ENCODE measurements at places on chromosomes 2 and 18.
A peak's percentile ranks its signal among the peaks of the same experiment; 100 is the strongest.

- DNase-seq, result no peak
These were observed 1105.8 kb upstream of the NXPH2 start for GRCh38 chr2:139885921-139886498.

DNA sequence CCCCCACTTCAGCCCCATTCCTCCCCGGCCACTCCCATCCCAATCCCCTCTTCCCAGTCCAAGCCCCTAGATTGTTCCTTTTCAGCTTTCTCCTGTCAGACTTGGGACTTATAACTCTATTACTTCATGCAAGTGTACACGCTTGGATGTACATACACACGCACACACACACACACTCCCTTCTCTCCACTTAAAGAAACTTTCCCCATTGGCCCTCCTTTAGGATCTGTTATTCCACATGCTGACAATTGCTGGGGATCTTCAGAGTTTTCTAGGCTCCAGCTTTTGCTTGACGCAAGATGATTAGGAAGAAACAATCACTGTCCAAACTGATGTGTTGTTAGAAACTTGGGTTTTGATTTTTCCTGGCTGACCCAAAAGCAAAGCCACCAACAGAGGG, 75.4 kb downstream of the CDK15 start:
- no peak for DNase-seq

- DNase-seq, result no peak
These were observed 100.8 kb downstream of the RTN4 start for GRCh38 chr2:54949431-54949830.

- DNase-seq, result peak; percentile 65
These were observed 25.0 kb upstream of the COPS8 start for GRCh38 chr2:237060534-237061312.

DNA sequence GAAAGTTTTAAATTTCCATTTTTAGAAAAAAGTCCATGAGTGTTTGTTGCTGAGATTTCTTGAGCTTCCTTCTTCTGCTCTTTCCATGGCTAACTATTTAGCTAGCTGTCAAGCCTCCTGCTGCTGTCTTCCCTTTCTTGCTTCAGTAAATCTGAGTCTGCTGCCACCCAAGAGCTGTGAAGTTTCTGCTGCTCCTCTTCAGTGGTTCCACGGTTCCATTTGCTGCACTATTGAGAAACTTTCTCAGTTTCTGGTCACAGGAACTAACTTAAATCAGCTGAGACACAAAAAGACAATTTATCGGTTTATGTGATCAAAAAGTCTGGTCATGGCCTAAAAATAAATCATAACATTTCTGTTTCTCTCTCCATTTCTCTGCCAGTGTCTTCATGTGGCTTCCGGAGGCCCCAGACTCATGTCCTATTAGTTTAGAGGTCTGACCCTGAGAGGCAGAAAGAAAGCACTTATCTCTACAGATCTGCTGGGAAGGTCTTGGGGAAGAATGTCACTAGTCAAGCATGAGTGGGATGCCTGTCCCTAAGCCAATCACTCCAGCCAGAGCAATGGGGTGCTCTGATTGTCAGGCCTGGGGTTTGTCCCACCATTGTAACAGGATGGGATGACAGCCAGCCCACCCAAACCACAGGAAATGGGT, 73.0 kb upstream of the ARL4C start:
- no peak for DNase-seq

DNA sequence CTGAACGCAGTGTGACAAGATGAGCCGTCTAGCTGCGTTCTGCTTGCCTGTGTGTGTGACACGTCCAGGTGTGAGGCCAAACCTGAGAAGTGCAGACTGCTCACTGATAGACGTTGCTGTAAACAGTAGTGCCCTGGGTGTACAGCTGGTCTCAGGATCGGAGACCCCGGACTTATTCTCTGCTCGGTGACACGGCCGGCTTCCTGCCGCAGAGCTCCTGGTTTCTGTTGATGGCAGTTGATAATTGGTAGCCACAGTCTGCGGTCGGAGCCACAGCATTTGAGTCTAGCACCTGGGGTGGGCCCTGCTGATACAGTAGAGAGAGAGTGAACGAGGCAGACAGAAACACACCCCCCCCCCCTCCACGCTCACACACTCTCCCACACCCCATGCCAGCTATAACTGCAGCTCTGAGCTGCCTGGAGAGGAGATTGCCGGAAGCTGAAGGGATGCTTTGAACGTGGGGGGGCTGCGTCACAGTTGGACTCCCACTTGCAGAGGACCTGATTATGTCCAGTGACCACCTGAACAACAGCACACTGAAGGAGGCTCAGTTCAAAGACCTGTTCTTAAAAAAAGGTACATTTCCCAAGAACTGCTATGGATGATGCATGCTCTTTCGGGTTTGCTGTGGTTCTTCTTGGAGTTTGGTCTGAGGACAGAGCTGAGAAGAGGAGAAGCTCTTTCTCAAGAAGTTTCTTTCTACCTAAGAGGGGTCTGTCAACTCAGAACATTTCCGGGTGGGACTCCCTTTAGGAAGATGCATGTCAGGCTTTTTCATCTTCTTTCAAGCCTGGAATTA, 114.0 kb downstream of the FAM210A start:
- no peak for DNase-seq

DNA sequence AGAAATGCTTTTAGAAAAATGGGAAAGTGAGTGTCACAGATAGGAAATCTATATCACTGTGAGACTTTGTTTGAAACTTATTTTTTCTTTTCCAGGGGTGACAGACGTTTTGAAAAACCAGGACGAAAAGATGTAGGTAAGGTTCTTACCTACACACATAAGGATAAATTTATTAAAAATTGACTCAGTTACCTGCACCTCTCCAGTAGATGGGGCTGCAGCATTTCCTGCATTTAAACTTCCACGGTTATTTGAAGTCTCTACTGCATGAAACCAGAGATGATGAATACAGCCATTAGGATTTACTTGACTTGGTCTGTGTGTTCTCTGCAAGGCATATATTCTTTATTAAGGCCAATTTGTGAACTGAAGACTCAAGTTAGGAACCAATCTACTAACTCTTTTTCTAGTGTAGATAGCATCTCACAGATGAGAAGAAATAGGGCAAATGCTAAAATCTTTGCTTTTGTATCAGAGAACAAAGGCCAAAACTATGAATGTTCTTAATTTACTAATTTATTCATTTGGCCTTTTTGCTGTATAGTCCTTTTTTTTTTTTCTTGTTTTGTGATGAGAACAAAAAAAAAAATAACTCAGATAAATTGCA, 15.0 kb downstream of the KCNJ13 start:
- DNase-seq, result peak; percentile 33

DNA sequence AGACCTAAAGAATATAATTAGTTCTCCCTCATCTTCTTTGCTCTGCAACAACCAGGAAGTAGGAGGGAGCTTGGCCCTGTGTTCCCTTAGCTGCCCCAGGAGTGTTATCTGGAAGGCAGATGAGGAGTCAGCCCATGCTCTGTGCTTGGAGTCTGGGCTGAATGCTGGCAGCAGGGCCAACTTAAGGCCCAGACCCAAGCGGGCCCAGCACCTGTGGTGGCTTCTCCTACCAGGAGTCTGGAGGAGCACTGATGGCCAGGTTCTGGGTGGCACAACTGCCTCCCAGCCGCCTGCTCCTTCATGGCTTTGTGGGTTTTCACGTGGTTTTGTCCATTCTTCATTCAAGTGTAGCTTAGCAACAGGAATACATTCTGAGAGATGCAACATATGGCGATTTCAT, 1910.7 kb upstream of the LRRTM1 start:
- DNase-seq, result no peak

DNA sequence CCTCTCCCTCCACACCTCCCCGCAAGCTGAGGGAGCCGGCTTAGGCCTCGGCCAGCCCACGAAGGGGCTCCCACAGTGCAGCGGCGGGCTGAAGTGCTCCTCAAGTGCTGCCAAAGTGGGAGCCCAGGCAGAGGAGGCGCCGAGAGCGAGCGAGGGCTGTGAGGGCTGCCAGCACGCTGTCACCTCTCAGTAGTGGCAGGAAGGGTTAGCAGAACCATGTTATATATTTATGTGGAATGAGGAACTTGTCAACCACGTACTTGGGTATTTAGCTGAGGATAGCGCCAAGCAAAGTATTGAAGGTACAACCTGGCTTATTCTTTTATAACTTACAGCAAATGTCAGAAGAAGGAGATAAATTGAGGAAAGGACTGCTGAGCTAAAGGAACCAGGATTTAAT, 144.1 kb upstream of the MGAT5 start:
- no peak for DNase-seq

GRCh38 chr2:235170536-235171521, 219.0 kb downstream of the SH3BP4 start:
- no peak for DNase-seq

- DNase-seq, result no peak
These were observed 78.5 kb downstream of the PTPN4 start for GRCh38 chr2:119838179-119838578.

DNA sequence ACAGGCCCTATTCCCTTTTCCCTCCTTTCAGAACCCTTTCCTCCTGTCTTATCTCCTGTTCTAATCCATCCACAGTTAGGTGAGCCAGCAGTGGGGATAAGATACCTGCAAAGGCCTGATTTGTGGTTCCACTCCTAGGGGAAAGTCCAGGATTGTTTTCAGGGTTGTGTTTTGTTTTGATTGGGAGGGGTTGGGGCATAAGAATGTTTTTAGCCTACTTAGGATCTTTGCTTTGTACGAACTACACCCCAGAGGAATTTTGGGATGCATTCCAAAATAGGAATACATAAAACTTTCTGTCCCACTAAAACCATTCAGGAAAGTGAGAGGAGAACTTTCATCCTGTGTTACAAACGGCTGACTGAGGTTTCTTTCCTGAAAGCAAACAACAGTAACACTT, 150.8 kb upstream of the PGAP1 start:
- no peak for DNase-seq

GRCh38 chr2:214410918-214411554, at the start of gene VWC2L:
TSS of gene VWC2L (plus strand) at chr2:214411054. CDS start at chr2:214414194, 3,140 bp downstream.
- DNase-seq, result peak; percentile 89

- DNase-seq, result no peak
These were observed 51.0 kb upstream of the FAHD2A start for GRCh38 chr2:95351598-95351915.

GRCh38 chr2:118492335-118492734, 355.1 kb downstream of the EN1 start:
- DNase-seq, result no peak

GRCh38 chr2:218082586-218083351, 13.7 kb downstream of the RUFY4 start:
- no peak for DNase-seq

GRCh38 chr18:45250479-45250878, 364.8 kb upstream of the SLC14A2 start:
- DNase-seq, result no peak

GRCh38 chr2:119229716-119230115, 6.1 kb downstream of the STEAP3 start:
- DNase-seq, result no peak

- no peak for DNase-seq
These were observed 38.0 kb downstream of the NPAS2 start for GRCh38 chr2:100857915-100858314.

DNA sequence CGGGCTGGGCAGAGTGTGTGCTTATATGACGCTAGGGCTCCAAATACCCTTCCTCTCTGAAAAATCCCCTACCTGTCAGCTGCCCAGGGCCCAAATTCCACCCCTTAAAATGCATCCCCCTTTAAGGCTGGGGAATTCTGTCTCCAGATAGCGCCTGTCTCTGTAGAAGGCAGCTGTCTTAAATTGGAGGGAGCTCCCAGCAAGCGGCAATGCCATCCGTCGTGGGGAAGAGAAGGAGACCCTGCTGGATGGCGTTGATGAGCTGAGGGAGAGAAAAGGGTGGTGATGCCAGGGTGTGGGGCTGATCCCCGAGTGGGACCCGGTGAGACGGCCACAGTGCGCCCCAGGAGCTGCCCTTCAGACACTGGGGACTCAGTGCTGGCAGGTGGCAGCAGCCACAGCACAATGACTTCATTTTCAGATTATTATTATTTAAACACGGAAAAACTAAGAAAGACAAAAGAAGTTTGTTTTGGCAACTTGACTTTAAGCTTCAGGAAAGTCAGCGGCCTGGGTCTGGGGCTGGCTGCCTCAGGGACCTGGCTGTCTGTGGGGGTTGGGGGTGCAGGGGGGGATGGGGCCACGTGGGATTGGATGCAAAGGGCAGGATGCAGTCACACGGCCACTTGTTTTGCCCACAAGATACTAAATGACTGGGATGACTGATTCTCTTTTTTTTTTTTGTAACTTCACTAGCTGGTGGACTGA, 152.8 kb downstream of the TFCP2L1 start:
- DNase-seq, result no peak

DNA sequence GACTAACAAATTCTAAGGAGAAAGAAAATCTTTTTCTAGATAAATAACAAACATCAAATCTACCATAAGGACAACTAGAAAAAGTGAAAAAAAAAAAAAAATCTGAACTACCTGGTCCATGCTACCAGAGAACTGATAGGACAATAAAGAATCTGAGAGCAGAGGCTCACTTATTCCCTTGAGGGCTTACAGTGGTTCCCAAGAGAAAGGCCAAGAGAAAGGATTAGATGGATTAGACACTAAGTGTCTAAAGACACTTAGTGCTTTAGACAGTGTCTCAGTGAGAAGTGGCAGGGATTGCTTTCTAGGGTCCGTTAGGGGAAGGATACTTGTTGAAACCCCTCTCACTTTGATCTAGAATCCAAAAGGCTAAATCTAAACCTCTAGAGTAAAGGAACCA, 78.2 kb downstream of the COA5 start:
- no peak for DNase-seq

GRCh38 chr2:115165529-115166109, 723.2 kb downstream of the DPP10 start:
- DNase-seq, result peak; percentile 26

Measured in endothelial cell (in vitro differentiated cells).